ENCODE measurements at places on chromosomes 4 and X. TPM values are rescaled to one million over a fixed set of nuclear protein-coding genes. Genes with fewer than 3 reads are reported as not detected.

FGF5 gene
- 2.8 TPM for total RNA-seq

FHIP1A gene
- total RNA-seq = 0.53 TPM

LONRF3 gene
- 0.29 TPM for total RNA-seq

MAOA gene
- total RNA-seq = 47.3 TPM

HSFX3 gene
- total RNA-seq = not detected

GLRB gene
- 9.7 TPM for total RNA-seq

MYOZ2 gene
- total RNA-seq = not detected

ART3 gene
- total RNA-seq = not detected

Measured in myometrial cell (primary cell).